H7 (cell line): ENCODE measurements at places on chromosomes 16 and 17.
A peak's percentile ranks its signal among the peaks of the same experiment; 100 is the strongest.

DNA sequence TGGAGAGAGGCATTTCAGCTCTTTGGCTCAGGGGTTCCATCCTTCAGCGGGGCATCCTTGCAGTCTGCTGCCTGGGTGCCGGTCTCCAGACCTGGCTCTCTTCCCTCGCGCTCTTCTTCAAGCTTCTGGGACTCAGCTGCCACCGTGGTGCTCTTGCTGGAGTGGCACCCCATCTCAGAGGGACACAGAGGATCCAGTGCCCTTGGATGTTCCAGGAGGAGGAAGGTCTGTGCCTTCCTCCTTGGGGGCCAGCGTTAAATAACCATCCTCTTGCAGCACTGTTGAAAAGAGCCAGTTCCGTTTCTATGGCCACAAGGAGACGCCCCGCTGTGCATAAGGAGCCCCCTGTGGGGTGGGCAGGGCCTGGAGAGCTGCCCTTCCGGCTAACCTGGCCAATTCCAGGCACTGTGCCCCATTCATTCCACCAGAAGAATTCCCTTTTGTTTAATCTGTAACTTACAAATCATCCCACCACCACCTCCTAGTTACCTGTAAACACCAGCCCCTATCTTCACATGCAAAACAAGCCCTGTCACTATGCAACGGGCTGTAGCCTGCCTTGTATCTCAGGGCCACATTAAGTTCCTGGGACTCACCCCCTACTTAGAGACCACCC is 8.6 kb downstream of the CHD9NB start:
- peak; percentile 79 for DNase-seq

- no peak for DNase-seq
Observed at GRCh38 chr17:5355421-5356129, 63.9 kb downstream of the NUP88 start.

DNA sequence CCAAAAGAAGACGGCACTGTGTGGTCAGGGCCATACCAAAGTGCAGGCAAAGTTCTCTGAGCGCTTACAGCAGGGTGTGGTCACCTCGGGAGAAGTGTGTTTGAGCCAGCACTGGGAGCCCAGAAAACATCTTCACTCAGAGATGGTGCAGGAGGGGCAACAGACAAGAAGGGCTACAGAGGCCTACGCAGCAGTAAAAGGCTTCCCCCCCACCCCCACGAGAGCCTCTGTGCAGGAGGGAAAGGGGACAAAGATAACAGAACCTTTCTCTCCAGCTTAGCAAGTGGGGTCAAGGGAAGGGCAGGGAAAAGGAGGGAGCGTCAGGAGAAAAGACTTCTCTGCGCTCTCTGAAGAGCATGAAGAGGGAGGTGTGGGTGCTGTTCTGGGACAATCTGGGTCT is 2.8 kb downstream of the VAT1 start:
- no peak for DNase-seq

- no peak for DNase-seq
Observed at GRCh38 chr17:19502517-19502916, 31.1 kb upstream of the SLC47A1 start.

- no peak for DNase-seq
Observed at GRCh38 chr16:87685405-87685755, 80.4 kb downstream of the KLHDC4 start.

DNA sequence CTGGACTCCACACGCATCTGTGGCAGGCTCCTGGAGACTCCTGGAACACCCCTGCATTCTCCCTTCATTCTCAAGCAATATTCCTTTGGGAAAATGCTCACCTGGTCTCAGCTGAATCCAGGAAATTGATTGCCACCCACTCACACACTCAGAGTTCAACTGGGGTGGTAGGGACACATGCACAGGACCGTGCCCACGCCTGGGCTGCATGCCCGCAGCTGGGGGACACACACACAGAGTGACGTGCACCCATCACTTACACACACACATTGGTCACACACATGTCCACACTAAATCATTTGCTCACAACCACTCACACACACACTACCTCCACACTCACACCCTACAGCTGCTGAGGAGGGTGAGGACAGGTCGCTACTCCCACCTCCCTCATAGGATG is 84.8 kb downstream of the ENGASE start:
- DNase-seq = no peak

- no peak for DNase-seq
Observed at GRCh38 chr16:27752241-27752640, 202.3 kb downstream of the KATNIP start.

- DNase-seq = no peak
Observed at GRCh38 chr16:65394281-65394680, 272.4 kb upstream of the CDH11 start.

DNA sequence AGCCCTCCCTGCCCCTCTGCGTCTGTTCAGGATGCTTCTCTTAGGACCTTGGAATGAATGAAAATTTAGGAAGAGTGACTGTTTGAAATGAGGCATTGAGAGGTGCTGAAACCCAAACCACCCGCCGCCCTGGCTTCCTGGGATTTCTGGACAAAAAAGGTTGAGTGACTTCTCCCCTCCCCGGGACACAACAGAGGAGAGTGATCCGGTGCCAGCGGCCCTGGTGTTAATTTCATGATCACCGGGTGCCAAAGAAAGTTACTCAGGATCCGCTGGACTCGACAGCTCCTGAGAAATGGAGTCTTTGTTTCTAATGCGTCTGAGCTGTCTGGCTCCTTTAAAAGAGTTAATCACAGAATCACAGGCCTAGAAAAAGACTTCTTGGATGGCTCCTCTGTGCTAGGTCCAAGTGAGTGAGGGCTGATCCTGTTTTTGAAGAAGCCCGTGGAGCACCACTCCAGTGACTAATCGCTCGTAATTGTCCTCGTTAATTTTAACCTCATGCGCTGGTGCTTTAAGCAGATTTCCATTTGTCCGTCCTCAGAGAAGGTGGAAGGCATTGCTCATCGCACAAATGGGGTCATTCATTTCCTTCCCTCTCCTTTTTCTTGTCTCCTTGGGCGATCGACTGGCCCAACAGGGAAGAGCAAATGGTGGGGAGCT is 144.4 kb upstream of the ZFHX3 start:
- no peak for DNase-seq

DNA sequence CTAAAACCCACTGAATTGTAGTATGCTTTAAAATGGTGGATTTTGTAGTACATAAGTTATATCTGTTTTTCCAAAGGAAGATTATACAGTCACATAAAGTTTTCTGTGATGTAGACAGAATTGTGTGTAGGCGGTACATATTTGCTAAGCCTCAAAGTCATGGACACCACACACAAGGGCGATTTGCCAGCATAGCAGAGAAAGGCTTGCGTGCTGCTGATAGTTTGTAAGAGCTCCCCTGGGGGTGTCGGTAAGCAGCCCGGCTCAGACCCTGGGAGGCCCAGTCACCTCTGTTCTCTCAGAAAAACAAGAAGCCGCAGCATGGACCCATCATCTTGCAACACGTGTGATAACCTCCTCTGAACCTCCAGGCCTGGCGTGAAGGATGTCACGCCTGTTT is 38.3 kb upstream of the AKTIP start:
- DNase-seq = no peak

DNA sequence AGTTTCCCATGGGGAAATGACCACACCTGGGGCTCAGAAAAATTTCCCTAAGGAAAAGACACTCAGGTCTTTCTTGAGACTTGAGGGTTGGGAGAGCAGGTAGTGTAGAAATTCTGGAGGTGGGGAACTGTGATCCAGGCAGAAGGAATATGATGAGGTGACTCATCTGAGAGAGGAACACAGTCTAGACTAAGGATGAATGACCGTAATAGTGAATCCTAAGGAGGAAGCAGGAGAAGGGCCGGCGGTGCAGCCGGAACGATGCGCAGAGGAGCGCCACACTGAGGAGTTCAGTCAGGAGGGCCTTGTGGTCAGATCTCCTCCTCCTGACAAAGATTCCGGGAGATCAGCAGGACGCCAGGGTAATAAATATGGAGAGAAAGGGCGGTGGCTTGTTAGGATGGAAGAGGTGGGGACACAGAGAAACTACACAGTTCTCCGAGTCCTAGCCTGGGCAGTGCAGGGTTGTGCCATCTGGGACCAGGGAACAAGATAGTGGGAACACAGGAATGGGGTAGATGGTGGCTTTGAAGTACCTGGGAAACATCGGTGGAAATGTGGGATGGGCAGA is 135.6 kb downstream of the PARN start:
- no peak for DNase-seq

DNA sequence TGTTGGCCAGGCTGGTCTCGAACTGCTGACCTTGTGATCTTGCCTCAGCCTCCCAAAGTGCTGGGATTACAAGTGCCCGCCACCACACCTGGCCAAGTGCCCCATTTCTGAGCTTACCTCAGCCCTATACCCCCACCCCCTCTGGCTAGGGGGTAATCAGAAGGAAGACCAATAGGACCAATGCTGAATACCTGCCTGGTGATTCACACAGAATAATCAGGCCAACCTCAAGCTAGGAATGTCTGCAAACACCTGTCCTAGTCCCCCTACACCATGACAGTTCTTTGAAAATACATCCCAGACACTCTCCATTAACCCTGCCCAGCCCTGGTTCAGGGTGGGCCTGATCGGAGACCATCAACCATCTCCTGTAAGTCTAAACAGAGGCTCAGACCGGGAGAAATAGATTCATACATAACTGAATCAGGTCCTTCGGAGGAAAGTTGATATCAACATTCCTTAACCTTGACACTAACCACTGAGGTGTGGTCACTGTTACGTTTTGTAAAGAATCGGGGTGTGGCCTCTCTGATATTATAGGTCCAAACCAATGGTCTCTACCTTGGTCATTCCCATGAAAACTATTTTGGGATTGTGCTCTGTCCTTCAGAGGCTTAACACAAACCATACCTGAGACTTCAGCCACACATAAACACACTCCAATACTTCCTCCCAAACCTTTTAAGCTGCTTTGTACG is 130.8 kb downstream of the GAS7 start:
- no peak for DNase-seq

DNA sequence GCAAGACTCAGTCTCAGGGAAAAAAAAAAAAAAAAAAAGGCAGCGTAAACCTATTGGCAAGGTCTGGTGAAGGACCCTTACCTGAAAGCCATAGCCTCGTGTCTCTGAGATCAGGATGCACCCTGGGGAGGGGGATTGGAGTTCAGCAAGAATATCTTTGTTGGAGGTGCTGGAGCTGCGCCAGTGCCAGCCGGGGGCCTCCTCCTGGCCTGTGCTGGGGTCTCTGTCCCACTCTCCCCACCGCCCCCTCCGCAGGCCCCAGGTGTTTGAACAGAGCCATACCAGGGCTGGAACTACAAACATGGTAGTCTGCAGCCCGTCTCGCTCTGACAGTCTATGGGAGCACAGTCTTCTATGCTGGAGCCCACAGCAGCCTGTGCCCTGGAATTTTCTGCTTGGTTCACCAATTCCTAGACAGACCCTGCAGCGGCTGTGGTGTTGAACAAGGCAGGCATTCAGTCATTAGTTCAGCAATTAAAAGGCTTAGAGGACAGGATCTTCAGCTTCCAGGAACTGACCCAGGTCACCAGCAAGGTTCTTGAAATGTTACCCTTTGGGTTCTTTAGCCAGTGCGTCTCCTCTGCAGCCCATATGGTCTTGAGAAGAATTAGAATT is 42.2 kb upstream of the KIFC3 start:
- DNase-seq = no peak

DNA sequence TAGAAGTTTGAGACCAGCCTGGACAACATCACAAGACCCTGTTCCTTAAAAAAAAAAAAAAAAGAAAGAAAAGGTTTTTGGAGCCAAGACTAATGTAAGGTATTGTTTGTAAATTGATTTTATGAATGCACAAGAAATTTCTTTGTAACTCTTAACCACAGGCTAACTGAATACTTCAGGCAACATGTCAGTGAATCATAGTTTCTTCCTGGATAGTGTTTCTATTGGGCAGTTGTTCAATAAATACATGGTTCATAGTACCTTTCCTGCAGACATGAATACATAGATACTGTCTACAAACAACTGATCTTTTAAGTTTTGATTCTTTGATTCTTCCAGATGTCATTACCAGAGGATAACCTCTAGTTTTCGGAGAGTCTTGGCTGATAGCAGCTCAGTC is 11.6 kb downstream of the DDX42 start:
- DNase-seq = no peak

DNA sequence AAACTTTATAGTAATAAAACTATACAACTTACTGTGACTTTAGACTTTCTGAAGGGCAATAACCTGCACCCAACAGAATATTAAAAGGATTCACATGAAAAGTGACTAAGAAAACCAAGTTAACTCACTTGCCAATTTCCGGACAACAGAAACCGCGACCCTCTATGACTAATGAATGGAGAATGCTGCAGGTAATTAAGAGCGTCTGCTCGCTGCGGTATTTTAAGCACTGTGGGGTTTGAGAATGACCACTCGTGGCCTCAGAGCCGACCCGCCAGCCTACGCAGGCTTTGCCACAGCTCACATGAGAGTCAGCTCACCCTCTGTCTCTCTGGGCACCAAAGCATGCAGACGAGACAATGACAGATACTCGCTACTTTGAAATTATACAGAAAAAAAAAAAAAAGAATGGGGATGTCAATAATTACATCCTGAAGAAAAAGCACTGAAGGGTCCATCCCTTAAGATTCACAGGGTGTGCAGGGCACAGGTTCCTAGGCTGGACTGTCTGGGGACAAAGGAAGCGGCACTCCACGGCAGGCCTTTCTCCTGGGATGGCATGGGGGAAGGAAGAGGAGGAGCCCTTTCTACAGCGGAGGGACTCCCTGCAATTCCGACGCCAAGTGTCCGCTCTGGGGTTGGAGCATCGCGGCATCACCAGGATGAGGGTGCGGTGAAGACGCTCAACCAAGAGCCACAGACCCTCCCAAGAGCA is 35.0 kb downstream of the ZCCHC14 start:
- DNase-seq = no peak

- DNase-seq = no peak
Observed at GRCh38 chr16:20971401-20971800, 70.8 kb downstream of the LYRM1 start.

DNA sequence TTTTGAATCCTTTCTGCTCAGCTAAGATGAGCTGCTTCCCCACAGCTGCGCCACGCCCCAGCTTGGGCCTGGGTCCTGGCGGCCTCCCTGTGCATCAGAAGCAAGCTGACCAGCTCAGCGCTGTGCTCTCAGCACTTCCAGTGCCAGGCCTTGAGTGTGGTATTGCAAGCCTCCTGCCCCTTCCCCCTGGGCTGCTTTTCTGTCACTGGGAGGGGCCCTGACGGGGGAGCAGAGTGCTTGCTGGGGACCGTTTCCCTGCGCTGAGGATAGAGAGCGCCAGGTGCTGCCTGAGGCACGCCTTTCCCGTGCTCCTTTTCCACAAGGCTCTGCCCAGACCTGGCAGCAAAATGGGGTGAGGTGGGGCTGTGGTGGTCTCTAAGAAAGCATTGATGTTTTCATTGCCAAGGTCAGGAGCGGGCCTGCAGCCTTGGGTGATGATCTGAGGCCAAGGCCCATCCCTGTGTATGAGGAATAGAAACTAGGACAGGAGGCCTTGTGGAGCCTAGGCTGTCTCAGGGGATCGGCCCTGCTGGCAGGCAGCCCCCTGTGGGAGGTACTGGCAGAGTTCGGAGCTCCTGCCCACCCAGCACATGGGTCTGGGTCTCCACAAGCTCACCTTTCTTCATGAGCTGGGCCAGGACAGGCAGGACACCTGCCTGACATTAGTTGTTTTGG is 29.7 kb downstream of the POLR3E start:
- peak; percentile 32 for DNase-seq
